ENCODE measurements at places on chromosomes 1 and 21.
A peak's percentile ranks its signal among the peaks of the same experiment; 100 is the strongest.

GRCh38 chr1:182768963-182769362 is 20.6 kb upstream of the NPL start:
- DNase-seq = no peak

DNA sequence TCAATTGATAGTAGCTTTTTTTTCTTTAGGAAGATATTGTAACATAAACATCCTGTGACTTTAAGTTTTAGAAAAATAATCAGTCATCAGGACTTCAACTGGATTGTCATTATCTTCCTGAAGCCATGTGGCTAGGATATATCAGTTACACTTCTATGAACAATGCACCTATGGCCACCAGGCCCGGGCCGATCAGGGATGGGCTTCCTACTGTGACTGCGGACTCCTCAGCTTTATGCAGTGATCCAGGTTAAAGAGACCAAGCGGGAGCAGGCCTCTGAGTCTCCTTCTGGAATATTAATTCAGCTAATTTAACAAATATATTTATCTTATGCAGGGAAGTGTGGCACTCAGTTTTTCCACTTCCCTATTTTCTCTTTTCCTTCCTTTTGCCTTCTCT is 200.6 kb downstream of the ADGRL2 start:
- DNase-seq = no peak

GRCh38 chr21:15558884-15559283 is 170.9 kb upstream of the USP25 start:
- DNase-seq = no peak

- no peak for DNase-seq
Observed at GRCh38 chr21:14900611-14901010, 164.2 kb downstream of the NRIP1 start.

DNA sequence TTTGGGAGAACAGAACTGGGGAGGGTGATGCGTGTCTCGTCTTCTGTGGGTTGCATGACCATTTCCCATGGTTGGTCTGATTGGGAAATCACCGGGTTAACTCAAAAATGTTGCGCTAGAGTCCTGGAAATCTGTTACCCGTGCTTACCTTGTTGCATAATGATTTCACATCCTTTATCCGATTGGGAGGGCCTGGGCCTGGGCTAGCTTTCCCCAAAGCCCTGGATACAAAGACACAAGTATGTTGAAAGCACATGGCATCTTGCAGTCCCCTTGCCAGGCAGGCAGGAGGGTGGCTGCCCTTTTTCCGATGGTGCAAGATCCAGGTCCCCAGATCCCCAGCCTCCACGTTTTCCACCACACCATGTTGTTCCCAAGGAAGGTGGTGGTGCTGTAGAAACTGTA is 582 bp downstream of the TRPM2 start:
- no peak for DNase-seq

DNA sequence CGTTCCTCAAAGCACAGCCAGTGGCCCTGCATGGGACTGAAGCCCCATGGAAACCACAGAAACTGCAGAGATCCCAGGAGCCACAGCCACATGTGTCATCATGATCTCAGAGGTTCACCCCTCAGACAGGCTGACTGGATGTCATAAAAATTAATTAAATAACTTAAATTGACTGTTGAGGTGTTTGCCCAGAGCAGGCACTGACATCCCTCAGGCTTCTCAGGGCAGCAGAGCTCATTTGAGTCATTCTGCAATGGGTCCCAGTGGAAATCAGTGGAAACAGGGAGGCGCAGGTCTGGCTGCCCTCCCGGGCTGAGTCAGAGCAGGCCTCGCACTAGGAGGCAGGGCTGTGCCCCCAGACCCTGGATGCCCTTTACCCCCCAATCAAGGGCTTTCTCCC is 135.1 kb downstream of the CDC7 start:
- no peak for DNase-seq

DNA sequence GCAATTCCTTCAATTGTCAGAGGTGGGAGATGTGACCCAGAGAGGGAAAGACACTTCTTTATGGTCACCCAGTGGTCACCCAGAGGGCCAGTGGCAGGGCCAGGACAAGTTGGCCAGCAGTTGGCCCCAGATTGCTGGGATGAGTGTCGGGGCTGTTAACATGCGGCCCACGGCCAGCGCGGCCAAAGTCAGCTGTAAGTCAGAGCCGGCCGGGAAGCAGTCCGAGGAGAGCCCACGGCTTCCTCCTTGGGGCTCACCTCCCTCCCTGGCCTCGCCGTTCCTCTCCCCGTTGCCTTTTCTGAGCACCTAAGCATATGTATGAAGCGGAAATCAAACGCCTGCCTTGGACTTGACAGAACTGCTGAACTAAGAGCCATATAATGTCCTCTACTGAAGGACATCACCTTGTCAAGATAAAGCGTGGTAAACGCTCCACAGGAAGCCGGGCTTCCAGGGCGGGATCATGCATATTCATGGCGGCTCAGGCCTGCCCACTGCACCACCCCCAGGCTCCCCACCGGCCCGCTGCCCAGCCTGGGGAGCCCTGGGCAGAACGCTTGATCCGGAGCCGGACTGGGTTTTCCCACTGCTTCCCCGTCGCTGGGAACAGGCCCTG is 245.4 kb upstream of the POU3F1 start:
- DNase-seq = no peak

- no peak for DNase-seq
Observed at GRCh38 chr1:176648556-176648955, 185.6 kb downstream of the PAPPA2 start.

- no peak for DNase-seq
Observed at GRCh38 chr1:46508757-46509156, 19.1 kb downstream of the DMBX1 start.

- no peak for DNase-seq
Observed at GRCh38 chr1:201445310-201445709, 23.7 kb downstream of the PHLDA3 start.

GRCh38 chr1:85461216-85461918 is 3.6 kb downstream of the DDAH1 start:
- no peak for DNase-seq

DNA sequence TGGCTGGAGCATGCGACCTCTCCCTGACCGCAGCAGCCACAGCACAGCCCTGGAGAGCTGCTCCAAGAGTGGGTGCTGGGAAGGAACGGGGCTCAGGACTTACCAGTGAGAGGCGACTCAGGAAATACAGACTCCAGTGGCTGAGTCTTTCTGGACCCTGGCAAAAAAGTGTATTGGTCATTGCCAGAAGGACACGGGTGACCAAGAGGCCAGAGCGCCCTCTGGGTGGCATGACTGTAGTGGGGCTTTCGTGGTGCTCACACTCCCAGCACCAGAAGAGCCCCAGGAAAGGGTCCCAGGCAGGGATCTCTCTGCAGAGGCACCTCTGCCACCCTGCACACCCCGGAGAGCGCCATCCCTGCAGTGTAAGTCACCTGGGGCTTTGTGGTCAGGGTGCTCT is 8.9 kb upstream of the PRDM16 start:
- DNase-seq = no peak

- peak; percentile 22 for DNase-seq
Observed at GRCh38 chr1:30929135-30929889, 20.8 kb upstream of the SDC3 start.

DNA sequence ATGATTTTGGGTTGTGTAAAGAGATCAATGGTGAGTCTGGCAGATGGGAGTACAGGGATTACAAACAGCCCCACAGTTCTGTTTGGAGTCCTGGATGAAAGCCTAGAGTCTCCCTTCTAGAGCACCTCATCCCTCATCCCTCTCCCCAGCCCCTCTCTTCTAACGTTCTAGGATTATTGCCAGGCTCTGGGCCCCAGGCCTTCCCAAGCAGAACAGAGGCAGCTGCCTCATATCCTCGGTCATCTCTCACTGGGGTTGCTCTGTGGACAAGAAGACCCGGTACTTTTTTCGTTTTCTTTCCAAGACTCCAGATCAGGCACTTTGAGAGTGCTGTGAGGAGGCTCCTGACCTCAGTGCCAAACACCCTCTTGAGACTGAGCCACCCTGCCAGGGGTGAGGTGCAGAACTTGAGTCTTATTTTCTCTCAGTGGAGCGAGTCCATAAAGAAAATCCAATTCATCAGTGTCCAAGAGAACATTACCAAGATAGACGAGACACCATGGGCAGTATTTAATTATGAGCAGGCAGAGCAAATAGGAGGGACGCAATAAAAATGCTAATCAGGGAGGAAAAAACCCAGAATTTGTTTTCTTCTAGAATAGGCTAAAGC is 17.1 kb upstream of the KCND3 start:
- DNase-seq = no peak

DNA sequence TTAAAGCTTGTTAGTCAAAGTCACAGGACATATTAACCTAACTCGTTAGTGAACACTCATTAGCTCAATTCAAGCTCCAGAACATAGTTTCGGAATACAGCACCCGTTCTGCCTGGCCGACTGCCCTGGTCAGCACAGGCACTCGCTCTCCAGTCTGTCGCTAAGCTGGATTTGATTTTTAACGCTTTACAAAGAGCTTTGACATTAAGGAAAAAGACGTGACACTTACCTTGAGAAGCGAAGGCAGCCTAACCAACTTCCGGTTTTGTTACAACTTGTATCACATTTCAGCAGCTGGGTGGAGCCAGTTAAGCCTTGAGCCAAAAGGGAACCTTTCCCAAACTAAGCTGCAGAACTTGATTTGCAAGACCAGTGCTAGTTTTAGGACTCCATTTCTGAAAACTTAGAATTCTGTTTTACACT is at the start of gene FRRS1:
Gene FRRS1, minus strand, starts transcription at position 258 of the 423 bp plus-strand sequence. CDS start 17,867 bp downstream, outside the sequence.
- peak; percentile 42 for DNase-seq

GRCh38 chr1:32393136-32393535 is 1.1 kb downstream of the BSDC1 start:
- no peak for DNase-seq

DNA sequence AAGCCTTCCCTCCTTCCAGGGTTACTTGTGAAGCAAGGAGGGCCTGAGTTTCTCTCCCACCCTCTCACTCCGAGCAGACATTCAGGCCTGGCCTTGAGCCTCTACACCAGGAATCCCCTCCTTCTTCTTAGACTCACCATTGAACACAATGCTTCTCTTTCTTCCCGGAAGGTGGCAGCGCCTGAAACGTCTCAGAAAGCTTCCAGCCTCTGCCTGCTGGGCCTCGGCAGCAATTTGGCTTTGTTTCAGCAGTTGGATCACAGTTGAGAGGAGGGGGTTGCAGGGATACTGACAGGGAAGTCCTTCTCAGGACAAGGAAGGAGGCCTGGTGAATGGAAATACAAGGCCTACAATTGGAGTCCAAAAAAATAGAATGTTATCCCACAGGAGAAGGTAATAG is 6.3 kb downstream of the CLDN8 start:
- no peak for DNase-seq

- no peak for DNase-seq
Observed at GRCh38 chr1:80624682-80625081, 1176.1 kb upstream of the ADGRL2 start.

- no peak for DNase-seq
Observed at GRCh38 chr1:223142269-223142668, 779 bp downstream of the TLR5 start.

- DNase-seq = no peak
Observed at GRCh38 chr1:202709276-202710041, 795 bp downstream of the SYT2 start.

DNA sequence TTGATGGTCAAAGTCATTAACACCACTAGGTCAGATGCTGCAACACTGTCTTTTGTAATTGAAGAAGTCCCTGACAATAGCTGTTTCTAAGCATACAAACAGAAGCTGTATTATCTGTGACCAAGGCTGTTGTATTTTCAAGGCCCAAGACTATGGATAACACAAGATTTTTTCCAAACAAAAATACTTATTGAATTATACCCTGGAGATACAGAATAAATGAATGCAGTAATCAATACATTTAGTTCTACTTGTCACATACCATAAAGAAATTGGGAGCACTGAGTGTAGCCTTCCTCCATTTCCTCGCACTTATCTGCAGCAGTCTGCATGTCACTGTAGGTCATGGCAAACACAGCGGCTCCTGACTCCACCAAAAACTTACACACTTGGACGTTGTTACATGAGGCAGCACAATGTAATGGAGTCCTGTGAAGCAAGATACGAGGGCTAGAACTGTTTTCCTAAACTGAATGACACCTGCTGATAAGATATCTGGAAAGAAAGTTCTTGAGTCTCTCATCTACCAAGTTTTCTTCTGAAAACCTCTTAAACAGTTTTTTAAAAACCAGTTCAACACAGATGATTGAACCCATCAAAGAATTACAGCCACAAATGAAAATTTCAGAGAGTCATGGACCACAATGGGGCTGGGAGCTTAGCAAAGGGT is 56.9 kb downstream of the TP53BP2 start:
- DNase-seq = no peak

DNA sequence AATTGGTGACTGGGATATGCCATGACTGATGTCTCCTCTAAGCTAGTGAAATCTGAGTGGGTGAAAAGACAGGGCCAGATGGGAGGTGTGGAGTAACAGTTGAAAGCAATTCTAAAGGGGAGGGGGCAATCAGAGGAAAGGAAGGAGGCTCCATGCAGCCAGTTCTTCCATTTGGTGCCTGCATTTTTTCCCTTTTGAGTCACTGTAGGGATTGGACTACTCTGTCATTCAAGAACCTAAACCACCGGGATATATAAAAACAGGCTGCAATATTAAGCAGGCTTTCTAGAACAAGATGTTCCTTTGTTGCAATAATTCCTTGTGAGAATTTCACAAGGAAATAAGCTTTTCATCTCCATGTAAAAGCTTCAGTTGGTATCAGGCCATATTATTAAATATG is 18.3 kb downstream of the CLIC6 start:
- DNase-seq = no peak

GRCh38 chr1:180168786-180169639 is 14.3 kb downstream of the QSOX1 start:
- DNase-seq = no peak

GRCh38 chr1:44592208-44593145 is 81.8 kb downstream of the TMEM53 start:
- no peak for DNase-seq

DNA sequence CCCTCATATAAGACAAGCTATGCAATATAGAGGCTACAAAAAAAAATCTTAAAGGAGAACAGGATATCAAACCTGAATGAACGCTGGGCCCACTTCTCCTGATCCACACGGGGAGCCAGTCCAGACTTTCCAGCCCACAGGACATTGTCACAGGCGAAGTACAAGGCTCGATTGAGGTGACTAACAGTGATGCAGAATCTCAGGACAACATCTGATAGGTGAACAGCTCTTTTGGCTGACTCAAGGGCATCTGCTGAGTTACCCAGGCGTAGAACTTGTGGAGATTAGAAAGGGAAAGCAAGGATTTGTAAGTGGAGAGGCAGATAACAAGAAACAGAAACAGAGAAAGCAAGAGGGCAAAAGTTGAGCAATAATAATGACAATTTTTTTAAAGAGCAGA is 1.8 kb downstream of the PEX11B start:
- DNase-seq = no peak

GRCh38 chr1:164983023-164983650 is 373.4 kb downstream of the LMX1A start:
- no peak for DNase-seq
